ENCODE measurements at places on chromosomes 16 and 17. TPM values are rescaled to one million over a fixed set of nuclear protein-coding genes. Genes with fewer than 3 reads are reported as not detected.
A peak's percentile ranks its signal among the peaks of the same experiment; 100 is the strongest.

DNA sequence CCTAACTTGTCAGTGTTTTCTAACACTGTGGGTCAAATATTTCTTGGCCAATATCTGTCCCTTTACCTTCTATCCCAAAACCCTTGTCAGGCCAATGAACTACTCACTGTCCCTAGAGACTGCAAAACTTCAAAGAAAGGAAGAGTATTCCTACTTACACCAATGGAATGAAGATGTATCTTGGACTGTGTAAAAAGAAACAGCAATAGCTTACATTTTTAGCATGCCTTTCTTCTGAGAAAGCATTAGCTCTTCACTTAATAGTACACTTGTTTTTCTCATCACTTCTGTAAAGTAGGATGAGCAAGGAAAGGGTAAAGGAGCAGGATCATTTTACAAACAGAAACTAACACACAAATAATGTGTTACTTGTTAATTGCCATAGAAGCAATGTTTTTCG lies 73.9 kb downstream of the STH start:
- DNase-seq = peak; percentile 86

The CASKIN1 gene
- total RNA-seq = not detected

GRCh38 chr17:50161911-50162288 lies 3.9 kb upstream of the SGCA start:
- no peak for DNase-seq

- DNase-seq = no peak
Measured at GRCh38 chr17:45927247-45927646, 32.9 kb downstream of the MAPT start.

GRCh38 chr17:81964081-81964849 lies 3.3 kb upstream of the NOTUM start:
- DNase-seq = no peak

The ACSM2A gene
- total RNA-seq = not detected

- no peak for DNase-seq
Measured at GRCh38 chr17:47797797-47798196, 23.8 kb downstream of the OSBPL7 start.

- no peak for DNase-seq
Measured at GRCh38 chr17:42895185-42895555, 5.4 kb upstream of the G6PC1 start.

DNA sequence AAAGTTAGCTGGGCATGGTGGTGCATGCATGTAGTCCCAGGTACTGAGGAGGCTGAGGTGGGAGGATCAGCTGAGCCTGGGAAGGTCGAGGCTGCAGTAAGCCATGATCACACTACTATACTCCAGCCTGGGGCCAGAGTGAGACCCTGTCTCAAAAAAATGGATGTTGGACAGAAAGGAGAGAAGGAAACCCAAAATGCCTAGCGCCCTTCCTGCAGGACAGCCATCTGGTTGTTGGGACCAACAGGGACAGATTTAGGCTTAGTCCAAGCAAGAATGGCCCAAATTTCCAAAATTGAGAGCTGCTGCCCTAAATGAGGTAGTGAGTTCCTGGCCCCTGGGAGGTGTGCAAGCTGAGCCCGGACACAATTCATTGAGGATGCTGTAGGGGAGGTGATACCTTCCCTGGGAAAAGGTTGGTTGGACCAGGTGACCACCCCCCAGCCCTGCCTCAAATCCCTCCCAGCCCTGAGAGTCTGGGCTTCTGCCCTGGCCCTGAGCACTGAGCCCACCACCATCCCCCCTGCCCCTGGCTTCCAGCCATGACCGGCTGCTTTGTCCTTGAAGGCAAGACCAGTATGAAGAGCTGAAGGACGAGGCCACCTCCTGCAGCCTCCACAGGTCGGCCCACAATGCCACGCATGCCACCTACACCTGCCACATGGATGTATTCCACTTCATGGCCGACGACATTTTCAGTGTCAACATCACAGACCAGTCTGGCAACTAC lies 35.1 kb downstream of the IL21R start:
- DNase-seq = peak; percentile 37

GRCh38 chr17:17070931-17071330 lies 28.7 kb downstream of the MPRIP start:
- no peak for DNase-seq

The ZNF778 gene
- total RNA-seq = 13.1 TPM

The ZG16 gene
- not detected for total RNA-seq

DNA sequence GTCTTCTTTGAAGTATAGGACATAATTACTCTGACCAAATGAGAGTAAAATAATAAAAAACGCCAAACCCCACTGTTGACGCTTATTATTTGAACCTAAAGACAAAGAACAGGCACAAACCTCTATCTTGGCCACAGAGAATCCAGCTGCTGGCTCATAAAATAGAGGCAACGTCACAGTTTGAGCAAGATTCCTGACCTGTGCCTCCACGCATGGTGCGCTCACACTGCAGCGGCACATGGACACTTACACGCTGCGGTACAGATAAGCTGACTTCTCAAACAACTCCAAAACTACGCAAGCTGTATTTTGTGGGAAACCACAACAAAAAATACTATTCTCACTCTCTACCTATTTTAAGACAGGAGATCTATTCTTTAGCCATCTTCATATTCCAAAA lies 38.8 kb upstream of the TRAP1 start:
- DNase-seq = no peak

DNA sequence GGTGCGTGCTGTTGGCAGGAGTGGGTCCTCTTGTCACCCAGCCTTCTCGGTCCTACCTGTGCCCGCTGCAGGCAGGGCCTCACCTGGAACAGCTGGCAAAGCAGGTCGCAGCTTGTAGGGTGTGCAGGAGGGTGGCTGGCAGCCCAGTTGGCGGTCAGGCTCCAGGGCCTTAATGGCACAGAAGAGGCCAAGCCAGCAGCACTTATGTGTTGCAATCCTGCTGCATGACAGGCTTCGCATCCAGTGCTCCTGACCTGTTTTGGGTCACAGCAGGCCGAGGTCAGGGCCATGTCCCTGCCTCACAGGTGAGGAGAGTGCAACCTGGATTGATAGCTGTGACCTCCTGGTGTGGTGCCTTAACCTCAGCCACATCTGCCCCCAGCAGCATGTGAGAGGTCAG lies 31.9 kb downstream of the ZC3H18 start:
- no peak for DNase-seq

DNA sequence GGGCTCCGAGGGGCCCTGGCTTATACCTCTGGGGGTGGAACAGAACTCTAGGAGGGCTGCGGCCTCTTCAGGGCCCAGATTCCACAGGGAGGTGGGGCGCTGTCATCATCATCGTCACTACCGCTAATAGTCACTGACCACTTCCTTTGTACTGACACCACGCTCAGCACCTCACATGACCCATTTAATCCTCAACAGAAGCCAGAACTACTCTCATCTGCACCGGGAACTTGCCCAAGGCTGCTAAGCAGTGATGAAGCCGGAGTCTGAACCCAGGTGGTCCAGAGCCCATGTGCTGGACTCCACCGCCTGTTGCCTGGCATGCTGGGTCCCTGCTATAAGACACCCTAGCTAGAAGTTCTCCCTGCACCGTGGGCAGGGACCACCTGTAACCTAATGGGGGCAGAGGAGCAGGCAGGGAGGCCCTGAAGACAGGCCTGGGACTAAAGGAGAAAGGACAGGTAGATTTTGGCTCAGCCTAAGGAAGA lies 12.0 kb downstream of the UNC13D start:
- DNase-seq = no peak

GRCh38 chr16:69204172-69204571 lies 17.2 kb downstream of the SNTB2 start:
- no peak for DNase-seq

DNA sequence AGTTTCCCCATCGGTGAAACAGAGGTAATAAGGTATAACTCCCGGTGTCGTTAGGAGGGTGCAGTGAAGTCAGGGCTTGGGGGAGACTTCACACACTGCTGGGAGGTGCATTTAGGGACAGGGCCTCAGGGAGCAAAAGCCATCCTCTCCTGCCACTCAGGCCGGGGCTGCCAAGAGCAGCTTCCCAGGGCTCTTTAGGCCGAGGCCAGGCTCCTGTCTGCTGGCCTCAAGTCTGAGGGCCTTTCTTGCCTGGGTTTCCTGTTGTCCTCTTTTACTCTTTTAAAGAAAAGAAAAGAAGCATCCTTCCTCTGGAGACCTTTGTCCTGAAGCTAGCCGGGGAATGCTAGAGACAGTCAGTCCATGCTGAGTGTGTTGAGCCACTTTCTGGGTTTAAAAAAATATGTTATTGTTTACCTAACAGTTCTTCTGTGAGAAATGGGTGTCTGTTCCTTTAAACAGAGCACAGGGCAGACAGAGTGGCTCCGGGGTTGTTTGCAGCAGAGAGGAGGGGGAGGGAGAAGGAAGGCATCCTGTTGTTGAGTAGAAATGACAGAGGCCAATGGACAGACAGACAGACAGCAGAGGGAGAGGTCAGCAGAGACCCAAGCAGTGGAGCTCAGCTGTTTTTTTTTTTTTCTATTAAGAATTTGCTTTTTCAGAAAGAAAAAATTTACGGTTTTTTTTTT lies 79.1 kb downstream of the C17orf67 start:
- DNase-seq = peak; percentile 90

GRCh38 chr16:21038197-21038596 lies 112.4 kb downstream of the DNAH3 start:
- DNase-seq = peak; percentile 4

GRCh38 chr17:69828087-69828486 lies 246.9 kb upstream of the KCNJ16 start:
- DNase-seq = peak; percentile 69

- DNase-seq = no peak
Measured at GRCh38 chr17:83085103-83085502, 5.7 kb downstream of the METRNL start.

The HASPIN gene
- total RNA-seq = 16.2 TPM

The CD79B gene
- not detected for total RNA-seq

The SRL gene
- 0.31 TPM for total RNA-seq

The CRHR1 gene
- not detected for total RNA-seq

- DNase-seq = no peak
Measured at GRCh38 chr16:57123974-57124674, 31.7 kb downstream of the CPNE2 start.

DNA sequence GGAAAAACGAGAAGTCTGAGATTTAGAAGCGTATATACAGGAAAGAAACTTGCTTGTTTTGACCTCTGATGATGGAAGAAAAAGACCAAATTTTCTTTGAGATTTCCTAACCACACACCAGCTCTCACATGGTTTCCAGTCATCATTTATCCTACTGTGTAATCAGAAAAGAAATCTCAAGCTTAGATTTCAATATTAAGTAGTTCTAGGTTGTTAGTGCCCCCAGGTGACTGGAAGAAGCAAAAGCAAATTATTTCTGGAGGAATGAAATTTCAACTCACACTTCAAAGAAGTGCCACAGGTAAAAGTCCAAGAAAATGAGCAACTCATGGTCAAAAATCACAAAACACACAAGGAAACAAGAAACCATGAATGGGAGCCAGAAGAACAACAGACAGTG lies 51.8 kb upstream of the KDM6B start:
- peak; percentile 9 for DNase-seq

DNA sequence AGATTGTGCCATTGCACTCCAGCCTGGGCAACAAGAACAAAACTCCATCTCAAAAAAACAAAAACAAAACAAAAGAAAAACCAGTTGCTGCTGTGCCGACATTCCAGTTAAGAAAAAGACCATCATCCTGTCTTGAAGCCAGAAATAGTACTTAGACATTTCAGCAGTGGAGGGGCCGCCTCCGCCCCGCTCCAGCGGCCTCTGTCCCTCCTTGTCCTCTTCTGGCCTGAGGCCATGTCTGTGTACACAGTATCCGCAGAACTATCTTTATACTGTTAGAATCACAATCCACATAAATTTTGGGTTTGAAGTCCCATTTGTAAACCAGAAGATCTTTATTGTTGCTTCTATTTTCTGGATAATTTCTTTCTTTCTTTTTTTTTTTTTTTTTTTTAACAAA lies 24.9 kb downstream of the ZC3H18 start:
- no peak for DNase-seq

DNA sequence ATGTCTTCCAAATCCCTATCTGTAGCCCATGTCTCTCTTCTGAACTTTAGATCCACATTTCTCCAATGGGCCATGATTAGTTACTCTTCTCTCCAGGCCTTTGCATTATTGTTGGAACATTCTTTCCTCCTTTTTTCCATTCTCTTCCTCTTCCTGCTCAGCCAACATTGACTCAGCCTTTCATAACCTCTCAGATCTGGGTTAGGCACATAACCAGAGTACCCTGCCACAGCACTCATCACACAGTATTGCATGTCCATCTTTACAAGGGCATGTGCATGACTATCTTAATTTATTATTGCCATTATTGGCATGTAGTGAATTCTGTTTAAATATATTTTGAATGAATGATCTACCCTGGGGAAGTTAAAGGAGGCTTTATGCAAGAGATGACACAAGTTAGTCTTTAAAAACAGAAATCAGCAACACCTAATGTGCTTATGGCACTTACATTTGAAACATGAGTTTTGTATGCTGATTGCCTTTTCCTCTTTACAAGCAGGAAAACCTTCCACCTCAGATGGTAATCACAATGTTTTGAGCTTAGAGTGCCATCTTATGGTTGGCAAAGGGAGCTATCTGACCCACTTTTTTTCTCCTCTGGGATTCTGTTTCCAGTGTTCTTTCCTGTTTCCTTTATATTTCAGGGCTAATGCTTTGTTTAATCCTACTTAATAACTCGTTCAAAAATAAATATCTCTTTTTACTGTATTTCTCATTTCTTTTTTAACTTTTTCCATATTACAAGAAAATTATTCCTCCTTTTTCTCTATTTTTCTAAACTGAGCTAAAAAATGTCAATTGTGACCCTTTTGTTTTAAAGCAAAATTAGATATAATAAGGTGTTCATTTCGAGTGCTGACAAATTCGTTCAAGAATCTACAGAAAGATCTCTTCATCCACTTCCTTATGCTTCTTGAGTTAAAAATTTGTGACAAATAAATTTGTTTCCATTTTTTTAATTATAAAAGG lies 151.0 kb upstream of the RBL2 start:
- no peak for DNase-seq

The HCRT gene
- not detected for total RNA-seq

The CES1 gene
- total RNA-seq = not detected

The SEPTIN12 gene
- not detected for total RNA-seq

The CDRT15 gene
- total RNA-seq = not detected

DNA sequence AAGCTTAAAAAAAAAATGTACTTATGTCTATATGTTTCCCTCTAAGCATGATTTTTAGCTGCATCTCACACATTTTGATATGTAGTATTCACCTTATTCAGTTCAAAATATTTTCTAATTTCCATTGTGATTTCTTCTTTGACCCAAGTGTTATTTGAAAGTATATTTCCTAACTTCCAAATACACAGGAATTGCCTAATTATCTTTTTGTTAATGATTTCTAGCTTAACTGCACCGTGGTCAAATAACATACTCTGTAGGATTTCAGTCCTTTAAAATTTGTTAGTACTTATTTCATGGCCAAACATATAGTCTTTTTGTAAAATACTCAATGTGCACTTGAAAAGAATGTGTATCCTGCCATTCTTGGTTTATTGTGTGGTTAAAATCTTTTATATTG lies 11.3 kb downstream of the TMEM220 start:
- DNase-seq = no peak
